ENCODE measurements at places on chromosomes 5 and 9.

DNA sequence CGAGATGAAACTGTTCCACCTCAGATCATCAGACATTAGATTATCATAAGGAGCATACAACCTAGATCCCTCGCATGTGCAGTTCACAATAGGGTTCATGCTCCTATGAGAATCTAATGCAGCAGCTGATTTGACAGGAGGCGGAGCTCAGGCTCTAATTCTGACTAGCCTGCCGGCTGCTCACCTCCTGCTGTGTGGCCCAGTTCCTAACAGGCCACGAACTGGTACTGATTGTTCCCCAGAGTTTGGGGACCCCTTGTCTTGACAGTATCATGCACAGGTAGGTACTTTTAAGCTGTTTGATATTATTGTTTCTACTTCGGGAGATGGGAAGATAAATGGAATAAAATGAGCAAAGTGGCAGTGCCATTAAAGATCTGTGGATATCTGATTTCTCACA lies 66.9 kb downstream of the ZCCHC7 start:
- DNase-seq = no peak

GRCh38 chr9:98807070-98807813 lies at the start of gene GALNT12:
Gene GALNT12 (plus strand): TSS chr9:98807670. CDS start chr9:98807699, 29 bp downstream.
- no peak for DNase-seq

DNA sequence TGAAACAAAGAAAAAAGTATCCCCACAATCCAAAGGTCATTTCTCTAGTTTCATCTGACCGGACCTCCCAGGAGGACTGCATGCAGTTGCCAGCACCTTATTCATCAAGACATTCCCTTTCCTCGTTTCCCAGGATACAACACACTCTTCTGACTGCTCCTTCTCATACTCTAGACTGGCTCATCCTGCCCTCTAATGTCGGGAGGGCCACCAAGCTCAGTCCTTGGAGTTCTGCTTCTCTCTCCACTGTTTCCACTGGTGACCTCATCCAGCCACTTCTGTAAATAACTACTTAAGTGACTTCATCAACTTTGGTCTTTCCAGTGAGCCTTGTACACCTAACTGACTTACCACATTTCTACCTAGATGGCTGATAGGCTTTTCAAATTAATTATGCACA lies 179.1 kb downstream of the EPB41L4A start:
- no peak for DNase-seq

- peak; percentile 10 for DNase-seq
Measured at GRCh38 chr9:19409401-19410194, 789 bp downstream of the ACER2 start.

- no peak for DNase-seq
Measured at GRCh38 chr5:80076131-80077050, 41.2 kb downstream of the THBS4 start.

DNA sequence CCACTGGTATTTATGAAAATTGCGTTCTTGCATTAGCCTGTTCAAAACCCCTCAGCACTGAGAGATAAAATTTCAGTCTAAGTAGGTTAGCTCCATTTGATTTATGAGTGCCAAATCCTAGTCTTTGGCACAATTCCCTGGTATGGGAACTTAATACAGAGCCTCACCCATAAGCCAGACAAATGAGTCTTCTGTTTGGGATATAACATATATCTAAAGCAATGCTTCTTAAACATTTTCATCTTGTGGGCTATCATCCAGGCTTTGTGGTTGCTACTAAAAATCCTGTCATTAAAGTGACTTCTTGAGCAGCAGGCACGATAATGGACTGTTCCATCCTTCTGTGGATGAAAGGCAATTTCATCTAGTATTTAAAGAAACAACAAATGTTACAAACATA lies 419.5 kb upstream of the ACTBL2 start:
- peak; percentile 12 for DNase-seq

DNA sequence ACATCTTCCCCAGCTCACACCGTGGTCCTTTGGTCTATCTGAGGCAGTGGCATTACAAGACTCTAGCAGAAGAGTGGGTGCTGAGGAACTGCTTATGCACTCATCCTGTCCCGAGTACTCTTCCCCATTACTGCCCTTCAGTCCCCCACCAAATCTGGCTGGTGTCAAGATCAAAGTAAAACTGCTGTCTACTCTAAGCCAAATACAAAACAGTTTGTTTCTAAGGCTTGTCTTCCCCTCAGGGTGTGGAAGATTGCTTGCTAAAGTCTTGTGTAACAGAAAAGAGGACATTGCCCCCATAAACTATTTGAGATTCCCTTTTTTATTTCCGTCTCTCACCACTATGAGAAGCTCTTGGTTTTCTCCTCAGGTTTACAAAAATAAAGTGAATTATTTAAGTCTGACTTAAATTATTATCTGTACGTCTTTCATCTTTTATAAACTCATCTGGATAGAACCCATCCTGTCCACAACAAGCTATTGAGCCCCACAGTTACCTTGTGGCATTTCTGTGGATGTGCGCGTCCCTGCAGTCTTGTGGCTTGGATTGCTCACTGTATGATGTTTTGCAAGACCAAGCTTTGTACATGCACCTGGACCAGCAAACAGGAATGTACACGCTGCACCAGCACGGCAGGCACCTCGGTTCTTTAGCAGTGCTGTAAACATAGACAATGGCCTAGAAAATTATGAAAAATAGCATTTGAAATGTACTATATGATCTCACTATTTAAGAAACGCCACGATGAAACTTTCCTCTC lies 61.0 kb downstream of the CYSTM1 start:
- DNase-seq = no peak

DNA sequence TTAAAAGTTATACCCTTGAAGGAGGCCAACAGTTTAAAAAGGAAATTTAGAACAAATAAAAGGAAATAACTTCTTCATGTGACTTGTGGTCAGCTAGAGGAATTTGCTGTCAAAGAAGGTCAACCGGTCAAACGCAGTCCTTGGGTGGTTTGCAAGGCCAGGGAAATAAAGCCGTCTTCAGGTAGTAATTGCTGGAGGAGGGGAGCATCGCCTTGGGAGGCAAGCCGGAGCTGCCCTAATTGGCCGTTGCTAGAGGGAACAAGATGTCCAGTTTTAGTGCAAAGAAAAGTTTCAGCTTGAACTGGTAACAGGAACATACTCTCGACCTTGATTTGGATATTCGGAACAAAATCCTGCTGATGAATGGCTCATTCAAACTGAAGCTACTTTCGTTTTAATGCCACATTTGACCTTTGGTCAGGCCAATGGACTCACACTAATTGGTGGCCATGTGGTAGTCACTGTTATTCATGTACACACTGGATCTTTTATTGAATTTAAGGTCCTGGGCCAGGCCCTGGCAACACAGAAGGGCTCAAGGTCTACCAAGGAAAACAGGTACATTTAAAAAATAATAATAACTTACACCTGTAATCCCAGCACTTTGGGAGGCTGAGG lies 47.0 kb upstream of the MYO10 start:
- DNase-seq = peak; percentile 92

DNA sequence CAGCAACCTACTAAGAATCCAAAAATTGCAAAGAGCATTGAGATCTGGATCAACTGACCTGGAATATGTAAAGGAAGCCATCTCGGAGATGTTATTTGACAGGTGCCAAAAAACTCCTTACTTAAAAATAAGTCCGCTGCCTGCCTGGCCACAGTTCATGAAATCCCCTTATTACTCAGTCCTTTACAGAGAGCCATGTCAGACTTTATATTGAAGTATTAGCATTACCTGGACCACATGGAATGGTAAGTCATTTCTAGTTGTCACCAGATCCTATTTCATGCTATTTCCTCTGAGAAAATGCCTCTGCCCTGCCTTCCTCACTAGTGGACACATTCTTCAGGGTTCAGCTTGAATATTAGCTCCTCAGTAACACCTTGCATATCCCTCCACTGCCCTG lies 115.7 kb downstream of the DEPDC1B start:
- no peak for DNase-seq

GRCh38 chr5:81247441-81247972 lies 14.4 kb downstream of the CKMT2 start:
- peak; percentile 66 for DNase-seq

DNA sequence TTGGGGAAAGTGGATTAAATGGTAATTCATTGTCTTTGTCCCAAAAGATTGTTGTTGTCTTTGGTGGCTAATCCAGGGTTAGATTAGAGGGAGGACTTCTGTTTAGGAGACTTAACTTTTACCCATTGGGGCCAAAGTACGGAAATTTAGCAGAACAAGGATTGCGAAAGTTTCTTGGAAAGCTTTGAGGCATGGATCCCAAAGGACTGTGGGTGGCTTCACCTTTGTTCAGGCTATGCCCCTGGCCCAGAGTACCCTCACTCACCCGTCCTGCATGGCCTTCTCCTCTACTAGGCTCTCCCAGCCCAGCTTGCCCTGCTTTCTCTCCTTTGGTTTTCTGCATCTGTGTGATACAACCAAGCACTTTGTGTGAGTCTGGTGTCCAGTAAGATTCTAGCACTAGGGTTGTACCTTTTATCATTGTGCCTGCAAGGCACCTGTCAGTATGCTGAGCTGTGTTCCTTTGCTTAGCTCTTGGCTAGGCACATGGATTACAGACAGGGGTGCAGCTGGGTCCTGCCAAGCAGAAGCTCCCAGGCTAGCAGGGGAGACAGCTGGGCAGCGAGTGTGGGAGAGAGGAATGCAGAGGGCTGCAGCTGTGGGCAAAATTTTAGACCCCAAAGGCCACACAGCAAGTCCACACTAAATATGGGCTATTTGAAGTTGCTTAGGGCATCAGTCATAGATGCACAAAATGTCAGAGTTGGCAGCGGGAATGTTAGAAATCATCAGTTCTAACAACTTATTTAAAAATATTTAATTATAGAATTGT lies 3.2 kb downstream of the PPARGC1B start:
- DNase-seq = no peak

DNA sequence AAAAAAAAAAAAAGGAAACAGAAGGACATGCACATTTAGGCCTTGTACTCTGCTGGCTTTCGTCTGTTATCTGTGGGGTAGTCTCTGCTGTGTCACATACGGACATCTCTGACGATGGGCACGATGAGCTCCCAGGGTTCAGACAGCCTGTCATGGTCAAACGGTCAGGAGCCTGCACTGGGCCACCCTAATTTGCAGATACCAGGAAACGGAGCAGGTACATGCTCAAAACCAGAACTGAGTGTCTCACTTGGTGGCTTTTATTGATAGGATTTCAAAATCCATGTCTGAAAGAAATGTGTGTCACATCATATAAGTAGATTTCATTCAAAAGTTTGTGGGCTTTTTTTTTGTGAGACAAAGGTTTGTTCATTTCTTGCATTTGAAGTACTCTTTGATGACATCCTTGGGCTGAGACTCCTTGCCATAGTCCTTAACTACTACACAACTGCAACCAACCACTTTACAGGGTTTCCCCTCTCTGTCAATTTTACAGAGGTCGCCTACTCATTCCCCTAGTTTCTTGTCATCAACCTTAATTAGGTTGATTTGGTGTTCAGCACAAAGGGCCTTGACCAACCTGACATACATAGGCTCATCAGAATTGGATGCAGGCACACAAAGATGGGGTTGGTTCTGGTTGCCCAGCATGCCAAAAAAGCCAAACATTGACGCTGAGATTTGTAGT lies 9.0 kb downstream of the CKMT2 start:
- no peak for DNase-seq

Data from foreskin melanocyte (primary cell).